ENCODE measurements at places on chromosomes 13 and 19. TPM values are rescaled to one million over a fixed set of nuclear protein-coding genes. Genes with fewer than 3 reads are reported as not detected.
A peak's percentile ranks its signal among the peaks of the same experiment; 100 is the strongest.

The COX6B2 gene
- total RNA-seq, result 0.55 TPM

The IER2 gene
- total RNA-seq, result 167 TPM

The SLC5A5 gene
- 2.2 TPM for total RNA-seq

DNA sequence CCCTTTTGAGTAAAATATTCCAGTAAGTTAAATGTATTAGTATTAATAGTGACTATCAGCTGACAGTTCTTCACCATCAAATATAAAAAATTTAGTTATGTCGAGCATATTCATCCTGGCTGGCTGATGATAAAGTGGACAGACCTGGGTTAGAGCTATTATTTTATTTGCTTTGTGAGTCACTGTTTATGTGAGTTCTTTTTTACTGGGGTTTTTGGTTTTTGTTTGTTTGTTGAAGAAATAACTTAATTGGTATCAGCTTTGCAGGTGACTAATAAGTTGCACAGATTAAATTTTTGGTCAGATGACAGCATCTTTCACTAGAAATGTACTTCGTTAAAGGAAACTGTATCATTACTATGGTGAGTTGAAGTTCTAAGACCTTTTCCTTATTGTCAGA lies 224.7 kb downstream of the GGACT start:
- DNase-seq, result no peak

GRCh38 chr13:100836711-100837110 lies 162.1 kb upstream of the TMTC4 start:
- DNase-seq, result no peak

DNA sequence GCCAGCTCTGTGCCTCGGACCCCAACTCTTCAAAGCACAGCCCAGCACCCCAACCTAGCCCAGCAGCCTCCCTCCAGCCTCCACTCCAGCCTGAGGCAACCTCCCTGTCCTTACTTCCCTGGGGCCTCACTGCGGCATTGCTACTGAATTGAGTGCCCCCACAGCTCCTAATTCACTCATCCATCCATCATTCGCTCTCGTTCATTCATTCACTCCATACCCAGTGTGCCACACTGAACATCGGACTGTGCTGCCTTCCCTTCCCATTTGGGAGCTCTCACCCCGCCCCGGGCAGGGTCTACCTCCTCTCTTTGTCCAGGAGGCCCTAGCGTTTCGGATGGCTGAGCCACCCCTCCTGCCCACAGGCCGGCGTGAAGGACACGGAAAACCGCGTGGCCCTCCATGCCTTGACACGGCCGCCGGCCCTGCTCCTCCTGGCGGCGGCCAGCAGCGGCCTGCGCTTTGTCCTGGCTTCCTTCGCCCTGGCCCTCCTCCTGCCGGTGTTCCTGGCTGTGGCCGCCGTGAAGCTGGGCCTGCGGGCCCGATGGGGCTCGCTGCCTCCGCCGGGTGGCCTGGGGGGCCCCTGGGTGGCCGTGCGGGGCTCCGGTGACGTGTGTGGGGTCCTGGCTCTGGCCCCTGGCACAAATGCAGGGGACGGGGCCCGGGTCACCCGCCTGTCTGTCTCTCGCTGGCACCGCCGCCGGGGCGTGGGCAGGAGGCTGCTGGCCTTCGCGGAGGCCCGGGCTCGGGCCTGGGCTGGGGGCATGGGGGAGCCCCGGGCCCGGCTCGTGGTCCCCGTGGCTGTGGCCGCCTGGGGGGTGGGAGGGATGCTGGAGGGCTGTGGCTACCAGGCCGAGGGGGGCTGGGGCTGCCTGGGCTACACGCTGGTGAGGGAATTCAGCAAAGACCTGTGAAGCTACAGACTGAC lies 1.3 kb downstream of the NAT14 start:
- DNase-seq, result no peak

DNA sequence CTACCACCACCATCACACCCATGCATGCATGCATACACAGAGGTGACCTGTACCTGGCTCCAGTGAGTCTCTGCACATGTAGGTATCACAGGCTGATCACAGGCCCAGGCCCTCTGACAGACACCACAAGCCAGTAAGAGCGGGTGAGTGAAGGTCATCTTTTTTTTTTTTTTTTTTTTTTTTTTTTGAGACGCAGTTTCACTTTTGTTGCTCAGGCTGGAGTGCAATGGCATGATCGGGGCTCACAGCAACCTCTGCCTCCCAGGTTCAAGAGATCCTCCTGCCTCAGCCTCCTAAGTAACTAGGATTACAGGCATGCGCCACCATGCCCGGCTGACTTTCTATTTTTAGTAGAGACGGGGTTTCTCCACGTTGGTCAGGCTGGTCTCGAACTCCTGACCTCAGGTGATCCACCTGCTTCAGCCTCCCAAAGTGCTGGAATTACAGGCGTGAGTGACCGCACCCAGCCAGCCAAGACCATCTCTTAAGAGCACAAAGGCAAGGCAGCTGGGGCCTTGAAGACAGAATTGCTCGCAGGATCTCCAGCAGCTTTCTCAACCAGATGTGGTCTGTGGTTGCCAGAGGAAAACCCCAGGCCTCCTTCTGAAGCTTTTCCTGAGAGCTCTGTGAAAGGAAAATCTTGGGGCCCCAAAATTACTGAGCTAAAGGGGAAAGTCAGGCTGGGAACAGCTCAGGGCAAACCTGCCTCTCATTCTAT lies 3.2 kb upstream of the NKG7 start:
- peak; percentile 51 for DNase-seq

DNA sequence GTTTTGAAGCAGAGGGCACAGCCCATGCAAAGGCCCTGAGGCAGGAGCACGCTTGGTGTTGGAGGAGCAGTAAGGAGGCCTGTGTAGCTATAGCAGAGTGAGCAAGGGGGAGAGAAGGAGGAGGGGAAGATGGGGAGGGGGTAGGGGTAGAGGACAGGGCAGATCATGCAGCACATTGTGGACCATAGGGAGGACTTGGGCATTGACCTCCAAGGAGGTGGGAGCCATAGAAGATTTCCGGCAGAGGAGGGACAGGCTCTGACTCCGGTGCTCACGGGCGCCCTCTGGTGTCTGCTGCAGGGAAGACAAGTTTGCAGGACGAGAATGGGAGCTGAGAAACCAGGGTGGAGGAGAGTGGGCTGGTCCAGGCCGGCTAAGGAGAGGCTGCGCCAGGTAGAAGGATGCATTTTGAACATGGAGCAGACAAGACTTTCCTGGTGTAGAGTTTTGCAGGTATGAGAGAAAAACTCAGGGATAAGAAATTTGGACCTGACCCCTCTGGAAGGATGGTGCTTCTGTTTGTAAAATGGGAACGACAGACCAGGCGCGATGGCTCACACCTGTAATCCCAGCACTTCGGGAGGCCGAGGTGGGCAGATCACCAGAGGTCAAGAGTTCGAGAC lies 13.7 kb upstream of the CREB3L3 start:
- DNase-seq, result peak; percentile 95

GRCh38 chr13:102100234-102100633 lies 301.6 kb downstream of the FGF14 start:
- DNase-seq, result no peak

The ZNF296 gene
- 4.8 TPM for total RNA-seq

DNA sequence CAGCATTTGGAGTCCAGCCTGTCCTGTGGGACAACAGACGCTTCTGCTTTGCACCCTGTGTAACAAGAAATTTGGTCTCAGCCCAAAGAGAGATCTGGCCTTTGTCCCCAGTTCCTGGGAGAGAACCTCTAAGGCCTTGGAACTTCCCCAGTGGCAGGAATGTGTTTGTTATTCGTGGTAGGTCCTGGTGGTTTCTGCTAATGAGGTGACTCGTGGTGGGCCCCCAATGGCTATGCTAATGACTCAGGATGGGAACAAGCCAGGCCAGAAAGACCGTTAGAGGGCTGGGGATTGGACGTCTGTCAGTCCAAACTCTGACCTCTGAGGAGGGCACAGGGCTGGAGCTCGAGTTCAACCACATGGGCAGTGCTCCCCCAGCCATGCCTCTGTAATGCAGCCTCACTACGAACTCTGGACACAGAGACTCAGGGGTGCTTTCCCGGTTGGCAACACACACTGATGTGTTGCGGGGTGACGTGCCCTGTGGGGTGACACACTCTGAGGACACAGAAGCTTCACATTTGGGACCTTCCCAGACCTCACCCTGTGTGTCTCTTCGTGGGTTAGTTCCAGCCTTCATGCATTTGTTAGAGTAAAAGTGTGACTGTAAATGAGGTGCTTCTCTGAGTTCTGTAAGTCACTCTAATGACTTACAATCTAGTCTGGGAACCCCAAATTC lies 38.9 kb downstream of the TEX29 start:
- no peak for DNase-seq

The LILRB5 gene
- 0.36 TPM for total RNA-seq

The CEACAM16 gene
- total RNA-seq, result not detected

The ZNF550 gene
- 27.7 TPM for total RNA-seq

DNA sequence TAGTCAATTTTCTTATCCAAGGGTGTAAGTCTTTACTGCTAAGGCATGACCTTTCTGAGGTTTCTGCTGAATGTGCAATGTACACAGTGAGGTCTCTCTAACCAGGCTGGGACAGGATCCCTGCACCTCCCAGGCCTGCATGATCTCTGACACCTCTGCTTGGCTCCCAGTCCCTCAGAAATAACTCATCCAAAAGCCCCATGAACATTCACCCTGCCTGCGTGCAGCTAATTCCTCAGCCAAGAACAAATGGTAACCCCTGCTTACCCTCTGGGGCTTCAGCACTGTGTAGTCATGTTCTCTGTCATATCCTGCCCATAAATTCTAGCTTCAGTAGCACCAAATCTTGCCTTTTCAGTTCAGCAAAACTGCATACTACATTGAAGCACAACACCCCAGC lies 1146.3 kb upstream of the MIR17HG start:
- DNase-seq, result no peak

- no peak for DNase-seq
These were observed 643.5 kb downstream of the UQCRFS1 start for GRCh38 chr19:28569132-28570131.

DNA sequence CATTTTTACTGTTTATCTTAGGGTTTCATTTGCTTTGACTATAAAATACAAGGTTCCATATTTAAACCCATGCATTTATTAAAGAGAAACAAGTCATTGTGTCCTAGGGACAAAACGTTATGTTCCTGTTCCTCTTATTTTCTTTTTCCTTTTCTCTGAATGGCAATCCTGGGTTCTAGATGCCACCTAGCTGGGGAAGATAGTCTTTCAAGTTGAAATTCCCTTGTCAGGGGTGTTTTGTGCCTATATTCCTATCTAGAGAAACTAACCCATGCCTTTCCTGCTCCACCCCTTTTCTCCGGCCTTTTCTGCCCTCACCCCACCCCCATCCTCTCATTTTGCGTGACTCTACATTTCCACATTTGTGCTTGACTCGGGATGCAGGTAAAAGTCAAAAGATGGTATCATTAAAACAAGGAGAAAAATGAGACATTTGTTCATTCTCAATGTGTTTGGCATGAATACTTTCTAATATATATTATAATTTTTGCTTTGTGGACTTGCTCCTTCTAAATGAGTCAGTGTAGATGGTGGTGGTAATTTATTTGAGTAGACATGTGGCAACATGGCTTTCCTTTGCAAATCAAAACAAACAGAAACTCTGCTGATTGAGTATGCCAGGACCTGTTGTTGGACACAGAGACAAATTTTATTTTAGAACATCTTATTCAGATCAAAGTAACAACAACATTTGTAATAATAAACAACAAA lies 26.8 kb upstream of the STARD13 start:
- DNase-seq, result no peak

DNA sequence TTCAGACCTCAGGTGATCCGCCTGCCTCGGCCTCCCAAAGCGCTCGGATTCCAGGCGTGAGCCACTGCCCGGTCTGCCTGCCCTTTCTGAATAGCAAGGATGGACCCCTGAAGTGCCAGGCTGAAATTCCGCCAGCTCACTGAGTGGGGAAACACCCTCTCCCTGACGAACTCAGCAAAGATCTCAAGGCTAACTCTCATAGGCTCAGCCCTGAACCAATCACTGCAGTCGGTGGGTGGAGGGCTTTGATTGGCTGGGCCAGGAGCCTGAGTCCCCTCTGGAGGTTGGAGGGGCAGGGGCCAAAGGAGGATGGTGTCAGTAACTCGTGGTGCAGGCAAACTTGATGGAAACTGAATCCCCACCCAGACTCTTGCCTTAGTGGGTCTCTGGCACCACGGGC lies 11.2 kb upstream of the COMP start:
- no peak for DNase-seq

The STOML3 gene
- total RNA-seq, result not detected

The DACT3 gene
- total RNA-seq, result 0.48 TPM

- no peak for DNase-seq
These were observed 74.2 kb downstream of the SPACA7 start for GRCh38 chr13:112450118-112450903.

DNA sequence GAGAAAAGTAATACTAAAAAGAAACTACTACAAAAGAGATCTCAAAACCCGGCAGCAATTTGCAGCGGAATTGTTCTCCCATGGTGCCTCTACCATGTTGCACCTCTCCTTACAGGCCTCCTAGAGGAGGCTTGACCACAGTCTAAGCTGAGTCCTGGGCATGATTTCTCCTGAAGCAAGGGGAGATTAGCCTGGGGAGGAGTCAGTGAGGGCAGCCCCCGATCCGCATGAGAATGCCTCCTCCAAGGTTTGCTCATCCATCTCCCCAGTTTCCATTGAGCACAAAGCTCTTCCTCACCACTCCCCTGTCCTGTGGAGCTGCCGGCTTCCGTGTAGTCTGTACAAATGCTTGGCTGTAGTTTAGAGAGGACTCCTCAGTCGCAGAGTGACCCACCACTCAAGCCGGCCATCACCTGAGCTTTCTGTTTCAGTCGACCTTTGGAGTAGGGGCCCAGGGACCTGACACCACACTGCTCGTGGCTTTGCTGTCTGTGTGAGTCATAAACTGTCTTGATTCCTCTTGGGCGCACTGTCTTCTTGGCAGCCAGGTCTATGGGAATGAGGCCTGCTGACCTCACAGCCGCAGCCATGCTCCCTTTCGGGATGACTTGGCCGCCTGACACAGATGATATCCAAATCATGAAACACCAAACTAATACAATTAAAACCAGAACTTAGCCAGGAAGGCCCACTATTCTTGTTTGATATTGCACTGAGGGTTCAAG lies 72.3 kb downstream of the C1QTNF9 start:
- no peak for DNase-seq

DNA sequence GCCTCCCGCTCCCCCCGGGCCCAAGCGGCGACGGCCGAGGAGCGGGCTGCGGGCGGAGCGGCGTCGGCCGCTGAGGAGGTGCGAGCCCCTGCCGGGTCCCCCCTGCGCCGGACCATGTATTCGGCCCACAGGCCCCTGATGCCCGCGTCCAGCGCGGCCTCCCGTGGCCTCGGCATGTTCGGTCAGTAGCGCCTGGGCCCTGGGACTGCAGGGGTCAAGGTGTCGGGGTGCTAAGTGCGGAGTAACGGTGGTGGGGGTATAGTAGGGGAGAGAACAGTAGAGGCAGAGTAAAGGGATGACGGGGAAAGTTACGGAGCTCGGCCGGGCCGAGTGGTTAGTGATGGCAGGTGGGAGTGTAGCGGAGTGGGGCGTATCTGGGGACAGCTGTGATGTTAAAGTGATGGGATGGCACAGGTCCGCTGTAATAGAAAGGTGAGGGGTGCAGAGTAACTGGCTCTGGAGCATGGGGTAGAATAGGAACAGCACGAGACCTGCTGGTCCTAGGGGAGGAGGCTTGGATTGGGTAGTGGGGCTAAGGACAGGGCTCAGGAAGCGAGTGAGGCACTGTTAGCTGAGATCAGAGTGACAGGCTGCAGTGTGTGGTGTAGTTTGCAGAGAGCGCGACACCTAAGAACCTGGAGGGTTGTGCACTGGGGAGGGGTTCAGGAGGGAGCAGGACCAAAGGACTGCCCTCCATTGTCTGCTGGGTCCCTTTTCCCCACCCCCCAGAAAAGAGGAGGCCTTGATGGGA lies 15.7 kb downstream of the CIC start:
- no peak for DNase-seq

The CDC42EP5 gene
- not detected for total RNA-seq

All from activated naive CD8-positive, alpha-beta T cell treated with anti-CD3 and anti-CD28 coated beads, Interleukin-2, amount 10 ng/mL, durations not matched to agents 7 days and 5 days (primary cell).